ENCODE measurements at places on chromosomes 5 and 9. TPM values are rescaled to one million over a fixed set of nuclear protein-coding genes. Genes with fewer than 3 reads are reported as not detected.

DNA sequence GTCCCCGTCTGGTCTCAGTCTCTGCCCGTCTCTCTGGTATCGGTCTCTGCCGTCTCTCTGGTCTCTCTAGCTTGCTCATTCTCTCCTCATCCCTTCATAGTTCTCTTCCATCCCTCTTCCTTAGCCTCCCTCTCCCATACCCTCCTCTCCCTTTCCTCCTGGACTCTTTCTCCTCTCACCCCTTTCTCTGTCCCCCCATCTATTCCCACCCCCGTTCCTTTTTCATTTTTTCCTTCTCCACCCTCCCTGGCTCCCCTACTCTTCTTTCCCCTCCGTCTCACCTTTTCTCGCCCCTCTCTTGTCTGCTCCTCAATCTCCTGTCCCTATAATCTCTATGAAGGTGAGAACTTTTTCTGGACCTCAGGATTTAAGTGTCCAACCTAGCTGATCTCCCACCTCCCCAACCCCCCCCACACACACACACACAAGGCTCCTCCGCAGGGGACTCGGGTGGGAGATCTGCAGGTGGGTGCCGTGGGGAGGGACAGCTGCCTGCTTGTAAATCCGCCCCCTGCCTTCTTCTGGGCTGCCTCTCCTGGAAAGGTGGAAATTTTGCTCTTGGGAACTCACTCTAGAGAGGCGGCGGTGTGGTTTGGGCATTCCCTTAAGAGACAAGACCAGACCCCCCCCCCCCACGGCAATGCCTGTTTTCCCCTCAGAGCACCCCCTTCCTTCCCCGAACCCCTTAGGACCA lies 953 bp downstream of the UBE2QL1 start:
- H3K27me3 ChIP-seq: peaks cover 50% of the 10 kb centered on the region
- DNase-seq: no peak
- H3K4me1 ChIP-seq: no peaks in the 10 kb centered on the region
- no peaks in the 10 kb centered on the region for H3K36me3 ChIP-seq

NTMT1 gene
- 45.3 TPM for polyA plus RNA-seq

DNA sequence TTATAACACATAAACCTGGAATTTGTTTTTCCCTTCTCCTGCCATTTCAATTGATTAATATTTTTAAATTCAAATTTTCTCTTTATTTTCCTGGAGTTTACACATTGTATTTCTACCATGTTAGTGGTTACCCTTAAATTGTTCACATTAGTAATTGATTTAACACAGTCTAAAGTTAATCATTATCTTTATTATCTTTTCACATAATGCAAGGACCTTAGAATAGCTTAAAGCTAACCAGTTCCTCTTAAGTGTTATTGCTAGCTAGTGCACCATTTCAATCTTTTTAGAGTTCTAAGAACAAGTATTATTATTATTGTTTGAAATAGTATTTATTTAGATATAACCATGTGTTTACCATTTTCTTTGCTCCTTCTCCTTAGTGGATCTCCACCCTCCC lies 251.2 kb upstream of the FBXL7 start:
- no peaks in the 10 kb centered on the region for H3K4me1 ChIP-seq
- no peak for DNase-seq
- no peak overlapping the region for H3K4me3 ChIP-seq
- H3K27me3 ChIP-seq: no peaks in the 10 kb centered on the region
- H3K27ac ChIP-seq: no peak overlapping the region
- H3K36me3 ChIP-seq: no peaks in the 10 kb centered on the region

SLC1A1 gene
- polyA plus RNA-seq: 42.5 TPM

HAVCR1 gene
- polyA plus RNA-seq: 0.48 TPM

DNA sequence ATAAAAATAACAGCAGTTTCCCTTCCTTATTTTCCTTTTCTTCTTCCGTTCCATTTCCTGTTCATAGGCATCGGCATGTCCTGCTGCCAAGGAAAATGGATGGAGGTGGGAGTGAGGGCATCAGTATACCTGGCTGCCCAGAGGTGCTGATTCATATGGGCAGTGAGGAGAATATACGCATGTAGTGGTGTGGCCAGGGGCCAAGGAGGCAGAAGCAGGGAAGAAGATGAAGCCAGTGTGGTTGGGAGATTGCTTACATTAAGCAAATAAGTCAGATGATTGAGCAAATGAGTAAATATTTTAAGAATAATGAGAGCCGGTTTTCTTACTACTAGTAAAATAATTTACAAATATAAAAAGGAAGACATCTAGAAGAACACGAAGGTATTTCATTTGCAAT lies 344.9 kb upstream of the PAPPA start:
- H3K27ac ChIP-seq: no peak overlapping the region
- H3K4me1 ChIP-seq: no peaks in the 10 kb centered on the region
- H3K4me3 ChIP-seq: no peak overlapping the region

DNA sequence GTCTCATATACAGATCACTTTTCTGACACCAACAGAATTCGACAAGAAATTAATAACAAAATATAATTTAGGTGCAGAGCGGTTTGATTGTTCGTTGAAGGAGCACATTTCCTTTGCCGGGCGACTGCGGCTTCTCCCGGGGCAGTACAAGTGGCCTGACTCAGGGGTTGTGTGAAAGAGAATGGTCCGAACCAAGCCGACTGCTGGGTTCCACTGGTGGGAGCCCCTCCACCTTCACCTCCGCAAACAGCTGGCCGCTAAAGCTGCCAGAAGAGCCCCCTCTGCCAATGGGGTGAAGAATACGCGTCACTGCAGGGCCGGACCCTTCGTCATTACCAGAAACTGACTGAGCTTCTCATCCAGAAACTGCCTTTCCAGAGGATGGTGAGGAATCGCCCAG lies 156.0 kb upstream of the IFNE start:
- H3K27me3 ChIP-seq: no peaks in the 10 kb centered on the region
- H3K4me1 ChIP-seq: no peaks in the 10 kb centered on the region
- H3K27ac ChIP-seq: no peak overlapping the region
- no peak overlapping the region for H3K4me3 ChIP-seq

GRCh38 chr5:180171568-180172094 lies 37.4 kb downstream of the RASGEF1C start:
- no peak overlapping the region for H3K27ac ChIP-seq
- no peaks in the 10 kb centered on the region for H3K4me1 ChIP-seq
- no peaks in the 10 kb centered on the region for H3K36me3 ChIP-seq
- DNase-seq: no peak
- no peaks in the 10 kb centered on the region for H3K27me3 ChIP-seq

- no peak for DNase-seq
- H3K4me3 ChIP-seq: no peak overlapping the region
- H3K4me1 ChIP-seq: peaks cover 2% of the 10 kb centered on the region
- no peaks in the 10 kb centered on the region for H3K36me3 ChIP-seq
Observed at GRCh38 chr5:102918986-102919610, 164.0 kb downstream of the PAM start.

DNA sequence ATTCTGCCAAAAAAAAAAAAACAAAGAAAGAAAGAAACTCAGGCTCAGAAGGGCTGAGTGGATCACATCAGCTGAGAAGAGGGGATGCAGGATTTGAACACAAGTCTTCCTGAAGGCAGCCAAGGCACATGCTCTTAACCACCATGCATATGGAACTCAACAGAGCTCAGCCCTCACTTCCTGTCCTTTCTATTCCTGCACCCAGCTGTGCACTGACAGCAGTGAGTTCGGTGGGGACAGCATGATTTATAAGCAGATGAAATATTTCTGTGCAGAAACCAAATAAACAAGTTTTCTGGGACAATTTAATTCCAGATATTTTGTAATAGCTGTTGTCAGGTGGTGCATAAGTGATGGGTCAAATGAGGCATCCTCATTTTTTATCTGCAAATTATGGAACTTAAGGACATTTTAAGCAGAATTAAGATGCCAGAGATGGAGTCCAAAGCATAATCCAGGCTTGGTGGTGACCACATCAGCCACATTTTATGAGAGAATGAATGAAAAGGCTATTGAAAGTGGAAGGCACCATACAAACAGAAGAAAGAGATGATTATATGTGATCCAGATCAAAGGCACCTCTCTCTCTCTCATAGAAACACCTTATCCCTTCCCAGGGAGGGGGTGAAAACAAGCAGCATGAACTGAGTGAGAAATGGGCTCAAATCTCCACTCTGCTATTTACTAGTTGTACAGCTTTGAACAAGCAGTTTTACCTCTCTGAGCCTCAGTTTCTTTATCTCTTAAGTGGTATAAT lies 303.6 kb upstream of the MSX2 start:
- no peak for DNase-seq
- H3K27ac ChIP-seq: no peak overlapping the region
- H3K27me3 ChIP-seq: no peaks in the 10 kb centered on the region
- H3K36me3 ChIP-seq: no peaks in the 10 kb centered on the region

SARDH gene
- polyA plus RNA-seq: 4.5 TPM

DNA sequence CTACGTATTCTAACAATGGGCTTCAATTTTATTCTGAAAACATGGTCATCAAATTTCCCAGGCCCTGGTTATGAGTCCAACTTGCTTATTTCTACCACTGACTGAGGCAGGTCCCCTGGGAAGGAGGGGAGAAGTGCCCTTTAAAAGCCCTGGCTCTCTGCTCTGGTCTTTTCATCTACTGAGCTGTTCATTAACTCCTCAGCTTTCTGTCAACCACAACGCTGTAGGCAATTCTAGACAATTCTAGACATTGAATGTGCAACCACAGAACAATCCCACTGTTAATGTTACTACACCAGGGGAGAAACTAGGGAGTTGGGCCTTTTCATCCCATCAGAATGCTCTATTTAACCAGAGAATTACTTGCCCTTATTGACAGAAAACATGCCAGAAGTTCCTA lies 10.0 kb downstream of the MOCS2 start:
- no peak overlapping the region for H3K4me3 ChIP-seq
- no peaks in the 10 kb centered on the region for H3K4me1 ChIP-seq
- no peak for DNase-seq

GRCh38 chr9:88319936-88320747 lies 68.1 kb upstream of the SPIN1 start:
- DNase-seq: no peak
- no peak overlapping the region for H3K27ac ChIP-seq
- H3K4me1 ChIP-seq: no peaks in the 10 kb centered on the region
- H3K4me3 ChIP-seq: no peak overlapping the region
- no peaks in the 10 kb centered on the region for H3K36me3 ChIP-seq

DNA sequence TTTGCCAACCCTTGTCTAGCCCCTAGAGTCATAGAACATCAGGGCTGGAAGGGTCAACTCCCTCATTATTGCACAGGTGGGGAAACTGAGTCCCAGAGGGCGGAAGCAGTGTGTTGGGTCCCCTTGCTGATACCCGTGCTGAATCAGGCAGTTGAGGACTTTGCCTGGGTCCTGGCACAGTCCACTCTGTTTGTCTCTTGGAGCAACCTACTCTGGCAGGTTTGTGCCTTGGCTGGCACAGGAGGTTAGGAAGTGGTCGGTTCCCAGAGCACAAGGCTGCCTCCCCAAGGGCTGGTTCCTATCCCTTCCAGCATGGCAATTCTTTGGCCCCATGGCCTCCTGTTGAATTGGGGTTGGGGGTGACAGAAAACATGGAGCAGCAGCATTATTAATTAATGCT lies 94.5 kb upstream of the SHB start:
- no peaks in the 10 kb centered on the region for H3K4me1 ChIP-seq
- no peak overlapping the region for H3K27ac ChIP-seq
- H3K27me3 ChIP-seq: no peaks in the 10 kb centered on the region
- no peak for DNase-seq

CDH9 gene
- polyA plus RNA-seq: 0.91 TPM

DNA sequence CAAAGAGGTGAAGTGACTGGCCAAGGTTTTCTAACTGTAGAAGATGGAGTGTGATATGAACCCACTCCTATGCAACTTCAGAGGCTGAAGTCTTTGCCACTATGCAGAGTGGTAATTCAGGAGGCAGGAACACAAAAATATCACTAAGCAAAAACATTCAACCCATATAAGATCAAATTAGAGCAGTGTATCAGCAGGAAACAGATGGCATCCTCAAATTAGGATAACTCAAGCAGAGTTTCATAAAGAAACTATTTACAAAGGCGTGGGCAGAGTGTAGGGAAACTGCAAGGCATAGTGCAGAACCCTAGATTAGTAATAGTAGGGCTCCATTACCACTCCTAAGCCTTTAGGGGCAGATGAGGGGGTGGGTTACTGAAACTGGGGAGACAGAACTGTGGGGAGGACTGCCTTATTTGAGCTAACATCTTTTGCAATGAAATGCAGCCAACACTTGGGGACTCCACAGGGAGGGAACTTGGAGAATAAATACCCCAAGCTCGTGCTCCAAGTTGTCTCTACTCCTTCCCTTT lies 72.2 kb downstream of the PTTG1 start:
- peaks cover under 1% of the 10 kb centered on the region for H3K4me1 ChIP-seq
- H3K27ac ChIP-seq: no peak overlapping the region
- no peaks in the 10 kb centered on the region for H3K27me3 ChIP-seq
- H3K4me3 ChIP-seq: no peak overlapping the region
- no peak for DNase-seq
- no peaks in the 10 kb centered on the region for H3K36me3 ChIP-seq

- H3K27ac ChIP-seq: no peak overlapping the region
- H3K36me3 ChIP-seq: no peaks in the 10 kb centered on the region
- H3K27me3 ChIP-seq: peaks cover 2% of the 10 kb centered on the region
- no peak for DNase-seq
Observed at GRCh38 chr5:126865299-126865698, 88.4 kb downstream of the LMNB1 start.
